CD4-positive, alpha-beta T cell treated with Interleukin-6 at 100 ng/mL for 8 hours (primary cell): ENCODE measurements at places on chromosomes 5 and 9.

DNA sequence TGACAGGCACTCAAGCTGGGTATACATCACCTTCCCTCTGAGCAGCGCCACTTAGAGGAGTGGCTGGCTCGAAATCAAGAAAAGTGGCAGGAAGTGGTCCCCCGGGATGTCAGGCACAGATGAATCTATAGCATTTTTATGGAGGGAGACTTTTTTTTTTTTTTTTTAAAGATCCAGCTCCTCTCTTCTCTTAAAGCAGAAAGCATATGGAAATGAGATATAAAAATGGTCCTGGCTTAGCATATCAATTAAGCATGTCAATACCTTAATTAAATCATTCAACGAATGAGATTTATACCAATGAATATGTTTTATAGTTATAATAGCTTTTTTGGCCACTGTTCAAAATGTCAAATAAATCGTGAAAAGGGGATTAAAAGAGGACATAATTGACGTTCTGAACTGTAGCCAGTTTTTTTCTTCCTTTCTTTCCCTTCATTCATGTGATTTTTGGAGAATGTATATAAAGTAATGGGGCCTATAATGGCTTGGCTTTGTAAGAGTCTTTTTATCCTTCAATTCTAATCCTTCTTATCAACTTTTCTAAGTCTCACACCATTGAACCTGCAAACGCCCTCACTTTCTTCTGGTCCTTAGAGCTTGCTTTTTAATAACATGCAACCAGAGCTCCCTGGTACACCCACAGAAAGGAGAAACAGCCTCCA, 319.2 kb upstream of the PANK3 start:
- no peak for DNase-seq

DNA sequence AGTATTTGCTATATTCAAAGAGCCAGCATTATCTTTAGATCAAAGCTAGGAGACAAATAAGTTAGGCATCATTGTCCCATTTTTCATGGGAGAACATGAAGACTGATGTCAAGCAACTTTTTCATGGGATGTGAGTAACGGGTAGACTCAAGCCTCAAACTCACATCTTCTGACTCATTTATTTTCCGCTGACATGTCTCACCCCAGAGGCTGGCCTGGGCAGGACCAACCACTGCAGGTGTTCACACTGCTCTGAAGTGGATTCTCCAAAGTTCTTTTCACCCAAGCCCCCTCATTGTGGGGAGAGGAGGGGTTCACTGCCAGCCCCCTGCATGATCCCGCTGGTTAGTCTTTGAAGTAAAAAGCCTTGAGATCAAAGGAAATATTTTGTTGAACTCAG, 34.9 kb upstream of the BASP1 start:
- DNase-seq: no peak

GRCh38 chr5:32127711-32128110, 46.4 kb downstream of the GOLPH3 start:
- DNase-seq: no peak

DNA sequence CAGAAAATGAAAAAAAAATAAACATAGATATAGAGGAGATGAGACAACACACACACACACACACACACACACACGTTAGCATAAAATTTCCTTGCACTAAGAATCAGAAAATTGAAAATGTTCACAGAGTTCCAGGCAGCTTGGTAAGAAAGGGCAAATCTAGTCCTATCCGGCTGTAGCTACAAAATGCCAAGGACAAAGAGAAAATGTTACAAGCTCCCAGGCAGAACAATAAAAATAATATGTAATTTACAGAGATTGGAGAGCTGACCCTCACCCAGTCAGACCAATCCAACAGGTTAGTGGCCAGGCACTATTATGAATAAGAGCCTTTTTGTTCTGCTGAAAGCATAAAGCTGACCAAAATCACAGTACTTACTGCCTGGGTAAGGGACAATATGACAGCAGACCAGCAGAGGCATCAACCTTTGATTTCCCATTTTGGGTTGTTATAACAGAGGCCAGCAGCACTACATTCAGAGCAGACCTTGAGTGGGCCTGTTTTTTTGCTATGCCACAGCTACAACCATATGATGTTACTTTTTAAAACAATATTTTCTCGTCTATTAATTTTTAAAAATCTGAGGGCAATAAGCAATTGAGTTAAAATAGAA, 892.6 kb downstream of the TAF11L14 start:
- no peak for DNase-seq

DNA sequence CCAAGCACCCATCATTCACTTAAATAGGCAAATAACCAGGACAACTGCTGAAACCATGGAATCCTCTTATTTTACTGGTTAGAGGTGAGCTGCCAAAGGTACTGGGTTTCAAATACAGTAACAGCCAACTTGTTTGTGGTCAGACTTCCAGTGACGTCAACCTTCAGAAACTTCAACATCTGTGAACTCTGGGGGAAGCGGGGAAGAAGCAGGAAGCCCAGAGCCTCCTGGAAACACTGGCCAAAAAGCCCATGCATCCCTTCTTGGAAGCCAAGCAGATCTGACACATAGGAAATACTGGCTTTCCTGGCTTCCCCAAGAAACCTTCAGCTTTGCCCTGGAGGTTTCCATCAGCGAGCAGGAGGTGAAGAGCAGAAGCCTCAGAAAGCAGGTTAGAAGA, 4.9 kb upstream of the FRRS1L start:
- no peak for DNase-seq

- no peak for DNase-seq
Observed at GRCh38 chr5:62521319-62521718, 57.3 kb upstream of the LRRC70 start.

GRCh38 chr9:38394416-38394815, 1.9 kb downstream of the ALDH1B1 start:
- DNase-seq: no peak

DNA sequence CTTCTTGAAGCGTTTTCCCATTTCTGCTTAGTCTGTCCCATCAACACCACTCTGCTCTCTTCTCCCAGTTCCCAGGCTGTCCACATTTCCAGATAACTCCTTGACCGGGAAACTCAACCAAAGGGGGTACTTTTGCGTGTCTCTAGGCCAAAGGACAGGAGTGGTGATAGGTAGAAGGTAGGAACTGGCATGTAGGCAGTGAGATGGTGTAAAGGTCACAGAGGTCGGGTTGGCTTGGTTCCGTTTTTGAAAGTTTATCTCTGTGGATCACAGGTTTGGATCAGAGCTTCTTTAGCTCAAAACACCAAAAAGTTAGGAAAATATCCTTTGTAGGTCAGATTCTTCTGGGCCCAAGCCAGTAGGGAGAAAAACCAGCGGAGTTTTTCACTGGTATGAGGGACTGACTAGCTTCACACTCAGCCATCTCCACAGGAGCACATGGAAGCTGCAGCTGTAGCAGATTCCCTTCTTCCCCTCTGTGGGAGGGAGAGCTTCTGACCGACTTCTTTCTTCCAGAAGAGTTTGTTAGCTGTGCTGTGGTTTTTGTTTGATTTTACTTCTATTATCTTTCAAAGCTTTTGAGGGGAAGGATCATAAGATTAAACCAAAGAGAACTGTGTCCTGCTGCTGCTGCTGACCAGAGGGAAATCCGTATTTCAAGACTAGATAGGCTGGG, 98.4 kb upstream of the DMRT1 start:
- DNase-seq: no peak

- no peak for DNase-seq
Observed at GRCh38 chr5:153496835-153497234, 6.4 kb downstream of the GRIA1 start.

- no peak for DNase-seq
Observed at GRCh38 chr9:127979333-127980059, 1.3 kb downstream of the EEIG1 start.

GRCh38 chr9:98906273-98907040, 37.2 kb upstream of the COL15A1 start:
- no peak for DNase-seq

DNA sequence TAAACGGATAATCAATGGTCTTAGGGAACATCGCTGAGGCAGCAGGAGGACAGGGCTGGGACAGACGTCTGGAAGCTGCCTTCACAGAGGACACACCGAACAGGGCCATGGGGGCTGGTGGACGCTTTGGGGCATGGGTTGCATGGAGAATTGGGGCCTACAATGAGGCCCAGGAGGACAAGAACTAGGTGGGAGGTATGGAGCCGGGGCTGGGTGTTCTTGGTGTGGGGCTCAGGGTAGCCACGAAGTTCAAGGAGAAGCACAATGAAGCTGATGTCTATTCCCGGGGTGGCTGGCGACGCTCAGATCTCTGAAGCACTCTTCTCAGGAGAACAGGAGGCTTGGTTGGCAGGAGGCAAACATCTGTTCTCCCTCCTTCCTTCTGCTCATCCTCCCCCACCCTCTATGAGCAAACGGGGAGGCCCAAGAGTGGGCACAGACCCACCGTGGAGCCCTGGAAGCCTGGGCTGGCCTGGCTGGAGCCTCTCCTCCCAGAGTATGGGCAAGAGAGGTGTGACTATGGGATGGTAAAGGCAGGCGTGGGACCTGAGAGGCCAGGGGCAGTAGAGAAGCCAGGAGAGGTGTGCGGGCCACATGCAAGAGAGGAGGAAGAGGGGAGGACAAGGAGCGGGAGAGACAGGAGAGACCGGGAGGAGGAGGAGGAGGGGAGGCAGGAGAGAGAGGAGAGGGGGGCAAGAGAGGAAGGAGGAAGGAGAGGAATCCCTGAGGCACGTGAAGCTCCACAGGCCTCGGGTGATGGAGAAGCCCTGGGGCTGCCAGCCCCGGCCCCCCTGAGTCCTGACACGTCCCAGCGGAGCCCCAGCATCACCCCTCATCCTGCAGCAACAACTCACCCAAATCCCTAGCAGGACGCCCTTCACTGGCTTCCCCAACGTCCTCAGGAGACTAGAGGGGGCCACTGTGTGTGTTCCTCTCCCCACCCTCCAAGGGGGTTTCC, 159.1 kb downstream of the OLFM1 start:
- no peak for DNase-seq

DNA sequence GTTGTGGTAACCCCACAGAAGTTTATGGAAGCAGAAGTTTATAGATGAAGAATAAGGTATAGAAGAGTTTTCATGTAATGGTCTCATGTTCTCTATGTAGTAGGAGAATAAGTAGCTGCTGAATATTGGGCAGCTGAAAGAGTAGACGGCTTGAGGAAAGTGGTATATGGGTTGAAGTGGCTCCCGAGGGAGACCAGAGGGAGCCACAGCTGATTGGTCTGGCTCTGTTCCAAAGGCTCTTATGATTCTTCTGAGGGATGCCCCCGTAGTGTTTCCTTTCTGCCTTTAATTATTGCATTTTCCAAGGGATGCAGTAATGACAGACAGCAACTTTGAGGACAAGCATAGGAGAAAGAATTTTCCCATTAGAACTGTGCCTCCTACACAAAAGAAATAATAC, 30.1 kb upstream of the TENT2 start:
- no peak for DNase-seq

DNA sequence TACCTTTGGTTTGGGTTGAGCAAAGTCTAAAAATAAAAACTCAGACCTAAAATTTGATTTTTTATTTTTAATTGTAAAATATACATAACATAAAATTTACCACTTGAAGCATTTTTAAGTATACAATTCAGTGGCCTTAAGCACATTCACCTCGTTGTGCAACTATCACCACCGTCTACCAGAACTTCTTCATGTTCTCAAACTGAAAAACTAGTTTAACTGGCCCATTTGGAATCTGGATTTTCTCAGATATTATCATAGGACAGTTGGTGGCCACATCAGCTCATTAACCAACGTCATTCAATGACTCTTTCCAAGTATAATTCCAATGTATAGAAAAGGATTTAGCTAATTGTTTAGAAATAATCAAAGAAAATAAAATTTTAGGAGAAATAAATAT, 319.3 kb downstream of the TLE1 start:
- DNase-seq: no peak

- DNase-seq: no peak
Observed at GRCh38 chr9:135879237-135879601, 28.1 kb downstream of the CAMSAP1 start.

DNA sequence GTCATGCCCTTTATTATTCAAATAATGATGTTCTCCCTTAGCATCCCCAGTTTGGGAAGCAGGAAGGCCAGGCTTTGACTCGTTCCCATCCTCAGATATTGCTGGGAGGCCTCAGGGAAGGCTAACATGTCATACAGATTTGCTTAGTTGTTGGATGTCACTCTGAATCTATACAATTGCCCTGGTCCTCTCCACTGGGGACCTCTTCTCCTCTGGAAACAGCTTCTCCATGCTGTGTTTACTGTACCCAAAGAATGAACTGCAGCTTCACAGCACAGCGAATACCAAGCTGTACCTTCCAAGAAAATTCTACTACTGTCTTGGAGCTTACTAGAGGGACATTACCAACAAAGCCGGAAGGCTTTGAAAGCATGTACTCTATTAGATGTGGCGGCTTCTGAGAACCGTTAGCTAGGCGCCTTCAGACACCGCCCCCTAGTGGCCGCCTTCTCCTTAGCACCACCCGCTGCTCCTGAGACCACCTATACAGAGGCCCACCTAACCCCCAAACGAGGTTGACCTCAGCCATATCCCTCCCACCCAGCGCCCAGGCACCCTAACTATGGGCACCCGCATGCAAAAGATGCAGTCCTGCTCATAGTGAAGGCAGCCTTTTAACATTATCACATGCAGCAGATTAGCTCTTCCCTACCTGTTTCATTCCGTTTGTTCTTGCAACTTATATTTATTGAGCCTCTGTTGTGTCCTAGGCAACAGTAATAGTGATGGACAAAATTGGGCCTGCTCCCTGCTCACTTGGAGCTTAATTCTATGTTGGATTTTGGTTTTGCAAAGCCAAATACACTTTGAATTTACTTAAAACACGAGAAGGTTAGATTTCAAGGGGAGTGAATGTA, 34.9 kb upstream of the FOXI1 start:
- DNase-seq: no peak

DNA sequence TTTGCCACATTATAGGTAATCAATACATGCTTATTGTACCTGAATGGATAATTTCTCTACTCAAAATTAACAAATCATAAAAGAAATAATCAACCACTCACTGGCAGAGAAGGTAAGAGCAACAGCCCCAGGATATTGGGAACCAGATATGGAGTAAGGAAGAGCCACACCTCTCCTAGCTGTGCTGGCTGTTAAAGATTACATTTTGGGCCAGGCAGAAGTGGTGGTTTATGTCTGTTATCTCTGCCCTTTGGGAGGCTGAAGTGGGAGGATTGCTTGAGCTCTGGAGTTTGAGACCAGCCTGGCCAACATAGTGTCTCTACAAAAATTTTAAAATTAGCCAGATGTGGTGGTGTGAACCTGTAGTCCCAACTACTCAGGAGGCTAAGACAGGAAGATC, 56.4 kb downstream of the BHMT start:
- no peak for DNase-seq

- no peak for DNase-seq
Observed at GRCh38 chr9:3956899-3957298, 343.0 kb downstream of the GLIS3 start.

GRCh38 chr5:87944553-87945285, 323.9 kb downstream of the TMEM161B start:
- DNase-seq: no peak
